ENCODE measurements at places on chromosomes 3 and 15.
A peak's percentile ranks its signal among the peaks of the same experiment; 100 is the strongest.

DNA sequence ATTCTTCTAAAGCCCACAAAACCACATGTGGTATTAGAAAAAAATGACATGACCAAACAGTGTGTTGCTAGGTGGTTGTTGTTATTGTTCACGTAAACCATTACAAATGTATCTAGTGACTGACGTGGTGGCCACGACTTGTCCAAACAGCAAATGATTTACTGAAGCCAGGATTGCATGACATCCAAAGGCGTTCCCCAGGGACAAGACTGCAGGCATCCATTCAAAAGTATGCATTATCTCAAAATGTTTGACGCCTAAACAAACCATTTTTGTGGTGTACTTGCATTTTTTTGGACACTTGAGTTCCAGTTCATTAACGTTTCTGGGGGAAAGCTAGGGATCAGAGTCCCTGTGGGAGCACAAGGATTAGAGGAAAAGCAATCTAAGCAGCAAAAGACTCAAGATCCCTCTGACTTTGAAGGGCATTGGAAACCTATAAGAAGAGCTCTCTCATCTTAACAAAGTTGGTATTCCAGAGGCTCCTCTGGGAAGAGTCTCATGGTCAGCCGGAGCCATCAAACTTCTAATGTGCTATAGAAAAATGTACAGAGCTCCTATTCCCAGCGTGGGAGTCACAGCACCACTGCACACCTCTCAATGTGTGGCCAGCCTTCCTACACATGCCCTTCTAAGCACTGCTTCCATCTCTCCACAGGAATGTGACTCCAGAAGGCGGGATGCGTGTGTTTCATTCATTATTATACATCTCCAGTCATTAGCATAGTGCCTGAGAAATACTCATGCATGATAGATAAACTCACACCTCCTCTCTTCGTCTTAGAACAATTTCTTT is 62.9 kb downstream of the FBN1 start:
- DNase-seq, result no peak

GRCh38 chr3:126858401-126858800 is 124.5 kb upstream of the PLXNA1 start:
- DNase-seq, result no peak

DNA sequence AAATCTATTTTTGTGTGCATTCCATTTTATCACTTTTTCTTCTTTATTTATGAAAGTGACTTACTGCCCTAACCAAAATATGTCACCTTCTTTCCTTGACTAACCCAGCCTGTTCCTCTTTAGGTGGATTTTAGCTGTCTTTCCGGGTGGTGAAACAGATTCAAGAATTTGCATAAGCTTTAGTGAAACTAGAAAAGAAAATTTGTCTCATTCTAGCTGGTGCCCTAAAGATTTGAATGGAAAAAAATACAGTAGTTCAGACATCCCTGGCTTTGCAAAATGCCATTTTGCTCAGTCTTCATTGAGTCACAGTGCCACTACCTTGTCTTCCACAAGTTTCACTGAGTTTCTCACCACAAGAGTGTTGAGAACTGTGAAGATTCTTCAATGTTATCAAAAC is 28.2 kb upstream of the CCDC50 start:
- no peak for DNase-seq

DNA sequence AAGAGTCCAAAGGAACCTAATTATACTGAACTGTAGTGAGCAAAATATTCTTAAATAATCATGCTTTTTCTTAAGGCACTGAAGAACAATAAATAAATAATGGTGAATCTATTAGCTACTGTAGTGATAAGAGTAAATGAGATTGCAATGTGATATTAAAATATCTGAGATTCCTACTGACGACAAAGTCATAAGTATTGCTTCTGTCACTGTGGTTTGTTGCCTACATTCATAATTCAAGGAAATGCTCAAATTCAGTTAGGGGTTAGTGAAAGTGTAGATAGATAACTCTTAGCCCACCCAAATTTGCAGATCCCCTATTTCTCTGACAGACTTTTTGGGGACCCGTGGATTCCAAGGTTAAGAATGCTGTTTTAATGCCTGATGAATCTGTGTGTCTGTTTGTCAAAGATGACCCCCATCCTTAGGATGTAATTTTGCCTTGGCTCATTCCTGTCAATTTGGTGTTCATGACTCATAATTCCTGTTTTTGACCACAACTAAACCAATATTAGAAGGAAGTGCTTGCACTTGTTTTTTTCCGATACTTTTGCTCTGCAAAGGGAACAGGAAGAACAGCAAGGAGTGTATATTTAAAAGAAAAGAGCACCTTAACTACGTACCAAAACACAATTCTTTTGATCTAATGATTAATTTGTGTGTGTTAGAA is 86.7 kb downstream of the MAGI1 start:
- no peak for DNase-seq

DNA sequence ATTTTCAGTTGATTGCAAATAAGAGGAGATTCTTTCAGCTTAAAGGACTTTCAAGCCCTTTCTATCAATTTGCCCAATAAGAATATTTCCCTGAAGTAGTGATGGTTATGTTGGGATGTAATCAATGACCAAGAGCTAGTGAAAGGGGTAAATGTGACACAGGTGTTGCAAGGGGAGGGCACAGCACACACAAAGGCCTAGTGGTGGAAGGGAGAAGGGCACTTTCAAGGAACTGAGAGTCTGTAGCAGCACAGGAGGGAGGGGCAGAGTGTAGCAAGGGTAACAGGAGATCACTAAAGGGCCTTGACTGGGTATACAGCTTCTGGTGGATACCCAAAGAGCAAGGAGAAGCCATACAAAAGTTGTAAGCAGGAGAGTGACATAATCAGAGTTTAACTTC is 217.8 kb upstream of the ARHGEF26 start:
- DNase-seq, result no peak

- peak; percentile 18 for DNase-seq
Measured at GRCh38 chr15:71448688-71449114, 333.4 kb downstream of the THSD4 start.

GRCh38 chr3:109045271-109046040 is 72.5 kb downstream of the MORC1 start:
- no peak for DNase-seq

- no peak for DNase-seq
Measured at GRCh38 chr3:140953028-140953960, 11.7 kb downstream of the SLC25A36 start.

DNA sequence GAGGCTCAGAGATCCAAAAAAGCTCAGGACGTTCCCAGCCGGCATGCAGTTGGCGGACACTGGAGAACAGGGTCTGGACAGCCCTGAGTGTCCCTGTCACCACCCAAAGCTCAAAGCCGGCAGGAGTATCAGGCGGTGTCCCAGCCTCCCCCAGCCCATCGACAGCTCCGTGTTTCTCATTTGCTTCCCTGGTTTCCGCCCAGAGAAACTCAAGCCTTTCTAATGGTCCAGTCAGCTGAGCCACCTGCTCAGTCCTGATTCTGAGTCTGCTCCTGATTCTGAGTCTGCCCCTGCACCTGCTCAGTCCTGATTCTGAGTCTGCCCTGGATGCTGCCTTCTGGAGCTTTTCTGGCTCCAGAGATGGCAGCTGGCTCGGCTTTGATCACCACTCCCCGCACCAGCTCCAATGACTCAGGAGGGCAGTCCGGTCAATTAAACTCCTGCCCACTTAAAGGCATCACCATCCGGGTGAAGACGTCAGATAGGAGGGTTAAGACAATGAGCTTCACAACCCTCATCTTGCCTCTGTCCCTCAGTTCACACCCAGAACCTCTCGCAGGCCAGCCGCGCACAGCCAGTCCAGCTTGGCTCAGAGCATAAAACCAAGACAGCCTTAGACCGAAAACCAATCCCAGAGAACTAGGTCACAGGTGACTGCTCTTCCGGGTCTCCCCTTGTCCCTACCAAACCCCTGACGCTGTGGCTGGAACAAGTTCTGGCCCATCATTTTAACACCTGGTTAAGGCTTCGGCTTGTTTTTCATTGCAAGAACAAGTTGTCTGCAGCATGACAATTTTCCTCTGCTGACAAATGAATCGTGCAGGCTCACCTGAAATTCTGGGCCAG is 6.8 kb downstream of the PCSK6 start:
- no peak for DNase-seq

DNA sequence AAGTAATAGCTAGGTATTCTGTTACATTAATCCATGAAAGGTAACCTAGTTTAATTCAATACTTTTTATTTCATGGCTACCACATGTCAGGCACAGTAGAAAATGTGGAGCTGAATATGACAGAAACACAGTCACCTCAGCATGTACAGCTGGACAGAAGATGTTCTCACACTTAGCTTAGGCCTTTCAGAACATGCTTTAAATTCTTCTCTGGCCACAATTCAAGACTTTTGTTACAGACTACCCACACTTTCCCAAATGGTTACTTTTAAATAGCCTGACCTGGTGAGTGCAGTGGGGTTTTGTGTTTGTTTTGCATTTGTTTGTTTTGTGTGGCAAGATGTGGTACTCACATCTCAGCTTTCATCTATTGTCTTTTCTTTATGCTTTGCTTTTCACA is 1079.5 kb downstream of the IGSF11 start:
- no peak for DNase-seq

- DNase-seq, result no peak
Measured at GRCh38 chr3:178947738-178948137, 123.9 kb downstream of the ZMAT3 start.

DNA sequence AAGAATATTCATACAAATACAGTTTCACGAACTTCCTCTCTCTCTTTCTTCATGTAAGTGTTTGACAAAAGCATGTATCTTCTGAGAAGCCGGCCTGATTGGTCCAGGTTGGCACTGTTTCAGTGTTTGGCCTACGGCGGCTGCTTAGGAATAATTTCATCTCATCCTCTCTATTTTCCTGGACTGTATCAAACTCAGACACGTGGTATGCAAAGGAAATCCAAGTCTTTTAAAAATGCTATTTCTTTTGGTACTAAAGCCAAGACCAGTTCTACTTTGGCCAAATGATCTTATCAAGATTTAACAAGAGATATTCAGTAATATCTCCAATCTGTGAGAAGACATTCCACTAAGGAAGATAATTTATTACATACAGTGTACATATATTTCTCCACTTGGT is 152.8 kb downstream of the TIGIT start:
- DNase-seq, result no peak

GRCh38 chr15:39513936-39514335 is 66.9 kb upstream of the THBS1 start:
- DNase-seq, result no peak

DNA sequence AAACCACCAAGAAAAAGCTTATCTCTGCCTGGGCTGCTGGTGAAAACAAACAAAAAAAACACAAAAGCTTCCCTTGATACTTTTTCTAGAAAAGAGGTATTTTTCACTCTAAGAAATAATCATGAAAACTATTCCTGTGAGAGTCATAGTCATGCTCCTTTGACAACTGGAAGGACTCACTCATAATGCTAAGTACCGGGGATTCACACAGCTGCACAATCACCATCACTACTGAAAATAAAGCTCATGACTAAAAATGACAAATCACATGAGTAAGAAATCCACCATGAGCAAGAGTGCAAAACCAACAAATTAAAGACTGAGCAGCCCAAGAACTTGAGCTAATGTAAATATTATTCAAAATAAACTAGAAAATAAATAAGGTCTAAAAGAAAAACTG is 10.6 kb upstream of the POU1F1 start:
- no peak for DNase-seq

GRCh38 chr3:113124256-113124830 is 87.0 kb upstream of the BOC start:
- no peak for DNase-seq

DNA sequence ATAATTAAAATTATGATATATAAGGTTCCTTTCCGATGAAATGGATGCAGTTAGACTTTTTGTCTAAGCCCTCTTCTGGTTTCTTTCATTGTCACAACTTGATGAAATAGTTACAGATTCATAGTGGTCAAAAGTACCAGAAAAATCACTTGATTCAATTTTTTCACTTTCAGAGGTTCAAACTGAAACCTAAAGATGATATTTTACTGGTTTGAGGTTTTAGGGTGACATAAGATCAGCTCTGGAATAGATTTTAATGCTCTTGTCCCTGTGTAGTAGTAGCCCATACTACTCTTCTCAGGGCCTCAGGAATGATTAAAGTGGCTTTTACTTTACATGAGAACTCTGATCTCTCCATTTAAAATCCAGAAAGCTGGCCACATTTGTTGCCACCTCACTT is 479.1 kb upstream of the ZNF717 start:
- DNase-seq, result no peak

- no peak for DNase-seq
Measured at GRCh38 chr3:54951405-54951804, 23.5 kb upstream of the LRTM1 start.

- DNase-seq, result no peak
Measured at GRCh38 chr3:107201146-107201545, 176.1 kb upstream of the CCDC54 start.

DNA sequence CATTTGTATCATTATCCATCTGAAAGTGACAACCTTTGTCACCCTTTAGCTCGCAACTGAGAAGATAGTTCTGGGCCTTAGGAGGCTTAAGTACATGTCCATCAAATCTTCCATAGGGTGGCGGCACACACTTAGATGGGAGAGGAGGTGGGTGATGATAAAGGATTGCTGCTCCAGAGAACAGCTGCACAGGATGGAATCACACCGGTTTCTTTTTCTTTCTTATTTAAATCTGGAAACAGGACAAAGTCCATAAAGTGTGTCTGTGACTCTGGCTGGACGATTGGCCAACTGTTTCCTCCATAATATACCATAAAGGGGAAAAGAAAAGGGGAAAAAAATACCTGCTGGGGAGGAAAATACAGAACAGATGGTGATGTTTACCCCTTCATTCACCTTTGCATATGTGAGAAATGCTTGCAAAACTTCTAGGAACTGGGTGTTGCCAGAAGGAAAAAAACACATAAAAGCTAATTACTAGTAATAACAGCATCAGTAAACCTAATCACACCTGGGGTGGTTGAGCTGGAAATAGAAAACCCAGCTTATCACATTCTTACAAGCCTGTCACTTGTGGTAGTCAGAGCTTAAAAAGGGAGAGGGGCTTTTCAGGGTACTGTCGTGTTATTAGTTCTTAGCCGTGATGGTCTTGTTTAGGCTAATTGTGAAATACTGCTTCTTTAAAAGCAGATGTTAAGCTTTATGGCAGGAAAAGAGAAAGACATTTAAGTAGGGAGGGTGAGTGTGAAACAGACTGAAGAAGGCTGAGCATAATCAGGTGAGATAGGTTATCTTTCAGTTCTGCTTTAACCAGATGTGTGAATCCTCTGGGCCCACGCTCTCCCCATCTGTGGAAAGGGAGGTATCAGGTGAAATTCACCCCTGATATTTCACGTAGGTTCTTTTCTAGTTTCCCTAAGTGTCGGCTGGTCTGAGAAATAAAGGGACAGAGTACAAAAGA is 16.7 kb downstream of the C2CD4A start:
- DNase-seq, result no peak

DNA sequence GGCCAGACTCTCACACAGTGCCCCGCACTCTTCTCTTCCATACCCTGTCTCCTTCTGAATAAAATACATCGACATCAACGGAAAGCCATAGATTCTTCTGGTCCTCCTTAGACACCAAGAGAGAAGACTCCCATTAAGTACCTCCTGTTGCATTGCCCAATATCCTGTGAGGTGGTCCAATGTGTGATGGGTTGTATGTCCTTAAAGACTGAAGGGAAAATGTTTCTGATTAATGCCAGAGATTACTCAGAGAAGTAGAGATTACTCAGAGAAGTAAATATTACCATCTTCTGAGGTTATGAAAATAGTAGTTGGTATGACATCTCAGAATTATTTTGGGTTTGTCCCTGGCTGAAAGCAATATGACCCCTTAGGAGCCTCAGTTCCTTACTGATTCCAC is 60.8 kb upstream of the GALNT15 start:
- DNase-seq, result no peak
